ENCODE measurements at places on chromosomes 11 and 22.

DNA sequence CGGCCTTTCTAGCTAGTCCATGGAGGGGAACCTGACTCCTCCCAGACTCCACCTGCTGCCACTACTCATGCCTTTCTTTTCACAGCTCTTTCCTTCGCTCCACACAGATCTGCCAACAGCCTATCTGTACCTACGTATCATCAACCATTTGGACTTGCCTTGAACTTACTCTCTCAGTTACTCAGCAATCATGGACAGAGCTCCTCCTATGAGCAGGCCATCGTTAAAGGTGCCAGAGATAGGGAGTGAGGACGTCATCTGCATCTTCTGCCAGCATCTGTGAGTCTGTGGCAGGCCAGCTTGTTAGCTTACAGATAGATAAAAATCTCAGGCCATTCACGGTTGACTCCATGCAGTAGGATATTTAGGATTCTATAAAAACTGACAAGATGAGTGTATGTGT is 162.9 kb upstream of the ZBED5 start:
- no peak for DNase-seq

GRCh38 chr11:113256431-113257202 is 57.8 kb upstream of the TTC12 start:
- no peak for DNase-seq

DNA sequence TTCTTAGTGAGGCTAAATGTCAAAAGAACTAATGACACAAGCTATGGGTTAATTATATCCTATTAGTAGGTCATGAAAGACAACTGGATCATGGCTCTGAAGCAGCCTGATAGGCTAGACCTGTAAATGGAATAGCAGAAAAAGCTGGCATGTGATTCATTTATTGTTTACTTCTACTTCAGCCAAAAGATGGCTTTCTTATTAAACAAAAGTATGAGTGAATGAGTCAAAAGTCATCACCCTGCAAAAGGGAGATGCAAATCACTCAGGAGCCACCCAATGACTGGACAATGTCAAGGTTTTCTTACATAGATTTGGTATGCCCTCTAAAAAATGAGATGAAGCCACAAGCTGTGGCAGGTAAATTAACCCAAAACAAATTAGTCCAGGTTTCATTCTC is 138.0 kb downstream of the TRPC6 start:
- no peak for DNase-seq

DNA sequence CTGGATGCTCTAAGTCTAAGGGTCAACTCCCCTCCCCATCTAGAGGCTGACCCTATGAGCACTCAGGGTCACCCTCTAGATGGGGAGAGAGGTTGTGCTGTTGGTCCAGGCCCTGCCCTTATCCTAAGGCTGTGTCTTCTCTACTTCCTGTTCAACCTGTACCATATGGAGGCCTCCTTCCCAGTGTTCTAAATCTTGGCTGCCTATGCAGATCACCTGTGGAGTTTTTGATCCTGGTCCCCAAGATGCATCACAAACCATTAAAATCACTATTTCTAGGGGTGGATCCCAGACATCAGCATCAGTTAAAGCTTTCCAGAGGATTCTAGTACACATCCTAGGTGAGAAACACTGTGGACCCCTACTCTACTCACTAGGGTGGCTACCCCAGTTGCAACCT is 26.2 kb downstream of the LARGE1 start:
- DNase-seq: no peak

- DNase-seq: no peak
Measured at GRCh38 chr11:117468888-117469287, 141.2 kb downstream of the CEP164 start.

- DNase-seq: no peak
Measured at GRCh38 chr11:1757861-1758610, 5.7 kb downstream of the CTSD start.

GRCh38 chr11:109970516-109971183 is 122.5 kb upstream of the ZC3H12C start:
- DNase-seq: no peak

GRCh38 chr11:65563601-65564000 is 5.4 kb upstream of the LTBP3 start:
- DNase-seq: no peak

DNA sequence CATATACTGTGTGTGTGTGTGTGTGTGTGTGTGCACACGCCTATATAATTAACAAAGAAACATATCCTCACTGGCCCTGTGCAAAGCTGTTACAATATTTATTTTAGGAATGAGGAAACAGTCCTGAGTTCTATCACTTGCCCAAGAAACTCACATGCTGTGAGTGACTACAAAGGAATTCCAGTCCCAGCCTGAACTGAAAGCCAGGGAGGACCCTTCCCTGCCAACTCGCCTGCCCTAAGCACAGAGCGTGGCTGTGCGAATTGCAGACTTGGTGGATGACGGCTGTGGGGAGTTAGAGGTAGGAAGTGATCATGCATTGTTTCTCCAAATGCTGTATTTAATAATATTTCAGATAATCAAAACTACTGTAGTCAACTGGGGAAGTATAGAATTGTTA is 26.4 kb upstream of the CD5 start:
- no peak for DNase-seq

DNA sequence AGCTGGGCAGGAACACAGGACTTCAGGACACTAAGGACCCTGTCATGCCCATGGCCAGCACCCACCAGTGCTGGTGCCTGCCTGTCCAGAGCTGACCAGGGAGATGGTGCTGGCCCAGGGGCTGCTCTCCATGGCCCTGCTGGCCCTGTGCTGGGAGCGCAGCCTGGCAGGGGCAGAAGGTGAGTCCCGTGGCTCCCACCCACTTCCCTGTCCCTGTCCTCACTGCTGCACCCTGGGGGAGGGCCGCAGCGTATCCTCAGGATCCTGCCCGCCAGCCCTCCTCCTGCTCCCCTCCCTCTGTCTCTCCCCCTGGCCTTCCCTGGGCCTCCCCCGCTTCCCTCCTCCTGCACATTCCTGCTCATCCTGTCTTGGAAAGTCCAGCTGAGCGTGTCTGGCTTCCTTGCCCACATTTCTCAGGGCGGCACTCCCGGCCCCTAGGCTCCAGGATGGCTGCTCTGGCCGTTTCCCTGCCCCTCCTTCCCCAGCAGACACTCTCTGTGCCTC is 8.7 kb downstream of the CSF2RB start:
- no peak for DNase-seq

DNA sequence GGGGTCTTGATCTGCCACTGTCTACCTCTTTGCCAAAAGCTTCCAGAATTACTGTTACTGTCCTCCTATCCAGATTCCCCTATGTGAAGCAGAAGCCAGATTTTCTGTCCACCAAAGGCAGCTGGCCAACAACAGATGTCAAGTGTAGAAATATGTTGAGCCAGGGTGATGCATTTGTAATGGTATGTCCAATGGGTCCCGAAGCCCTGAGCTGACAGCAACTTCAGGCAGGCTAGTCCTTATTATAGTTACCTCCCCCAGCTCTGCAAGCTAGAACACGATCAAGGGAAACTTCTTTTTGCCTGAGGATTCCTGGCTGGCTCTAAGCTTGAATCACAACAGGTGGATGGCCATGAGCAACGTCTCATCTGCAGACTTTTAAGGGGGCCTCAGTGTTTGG is 10.2 kb downstream of the PAMR1 start:
- DNase-seq: no peak

- no peak for DNase-seq
Measured at GRCh38 chr11:34238966-34239365, 118.8 kb downstream of the ABTB2 start.

- no peak for DNase-seq
Measured at GRCh38 chr11:68261006-68261405, 10.8 kb downstream of the C11orf24 start.

GRCh38 chr11:115085461-115086210 is 407.3 kb downstream of the NXPE2 start:
- no peak for DNase-seq

DNA sequence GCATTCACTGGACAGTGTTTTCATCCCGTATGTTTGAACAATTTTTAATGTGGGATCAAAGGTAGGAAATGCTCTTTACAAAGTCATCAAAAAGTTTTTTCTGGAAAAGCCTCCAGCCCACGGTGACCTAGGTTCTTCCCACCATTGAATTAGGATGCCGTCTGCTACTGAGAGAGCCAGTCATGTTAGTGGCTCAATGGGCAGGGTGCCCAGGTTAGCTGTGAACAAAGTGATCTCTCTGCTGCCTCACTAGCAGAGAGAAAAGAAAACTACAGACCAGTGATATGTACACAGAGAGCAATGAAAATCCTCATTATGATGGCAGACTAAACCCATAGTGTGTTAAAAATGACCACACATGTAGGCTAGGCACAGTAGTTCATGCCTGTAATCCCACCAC is 32.4 kb downstream of the KCNQ1 start:
- DNase-seq: no peak

DNA sequence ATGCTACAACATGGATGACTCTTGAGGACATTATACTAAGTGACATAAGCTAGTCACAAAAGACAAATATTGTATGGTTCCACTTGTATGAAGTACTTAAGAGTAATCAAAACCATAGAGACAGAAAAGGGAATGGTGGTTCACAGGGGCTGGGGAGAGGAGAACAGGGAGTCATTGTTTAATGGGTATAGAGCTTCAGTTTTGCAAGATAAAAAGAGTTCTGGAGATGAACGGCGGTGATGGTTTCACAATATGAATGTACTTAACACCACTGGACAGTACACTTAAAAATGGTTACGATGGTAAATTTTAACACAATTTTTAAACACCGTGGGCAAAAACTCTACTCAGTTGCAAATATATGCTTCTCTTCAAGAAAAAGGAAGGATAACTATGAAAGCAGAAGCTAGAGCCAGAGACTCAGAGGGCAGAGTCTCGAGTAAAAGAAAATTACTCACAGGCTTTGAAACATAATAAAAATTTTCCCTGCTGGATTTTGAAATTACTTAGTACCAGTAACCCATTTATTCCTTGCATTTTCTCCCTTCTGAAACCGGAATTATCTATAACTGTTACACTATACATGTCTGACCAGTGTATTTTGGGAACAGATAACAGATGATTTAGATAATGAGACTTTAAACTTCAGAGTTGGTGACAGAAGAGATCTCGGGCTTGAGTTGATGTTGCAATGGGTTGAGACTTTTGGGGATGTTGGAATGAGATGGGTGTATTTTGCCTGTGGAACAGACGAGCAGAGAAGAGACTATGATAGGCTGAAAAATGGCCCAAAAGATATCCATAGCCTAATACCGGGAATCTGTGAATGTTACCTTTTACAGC is 15.0 kb downstream of the MRTFA start:
- no peak for DNase-seq

DNA sequence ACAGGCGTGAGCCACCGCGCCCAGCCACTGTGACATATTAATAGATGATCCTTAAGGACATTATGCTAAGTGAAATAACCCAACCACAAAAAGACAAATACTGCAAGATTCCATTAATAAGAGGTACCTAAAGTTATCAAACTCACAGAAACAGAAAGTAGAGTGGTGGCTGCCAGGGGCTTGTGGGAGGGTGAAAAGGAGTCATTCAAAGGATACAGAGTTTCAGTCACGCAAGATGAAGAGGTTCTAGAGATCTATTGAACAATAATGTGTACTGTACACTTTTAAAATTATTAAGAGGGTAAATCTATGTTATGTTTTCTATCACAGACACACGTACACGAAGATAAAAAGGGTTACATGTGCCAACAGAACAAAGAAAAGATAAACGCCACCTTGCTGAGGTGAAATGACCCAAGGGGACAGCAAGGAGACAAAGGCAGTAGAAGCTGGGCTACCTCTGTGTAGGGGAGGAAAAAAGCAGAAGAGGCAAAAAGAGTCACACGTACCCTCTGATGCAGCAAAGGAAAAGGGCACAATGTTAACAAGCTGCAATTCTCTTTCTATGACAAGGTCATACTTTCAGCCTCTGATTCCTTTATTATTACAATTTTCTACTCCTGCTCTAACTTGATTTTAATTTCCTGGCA is 65.3 kb downstream of the AMBRA1 start:
- DNase-seq: no peak

GRCh38 chr22:38832005-38832978 is 11.5 kb downstream of the NPTXR start:
- DNase-seq: no peak

GRCh38 chr22:36860821-36861659 is at the start of gene NCF4:
NCF4 (plus strand) TSS chr22:36861006; CDS start chr22:36861172, 166 bp downstream.
- no peak for DNase-seq

- DNase-seq: no peak
Measured at GRCh38 chr11:8122173-8122764, 41.3 kb downstream of the TUB start.

DNA sequence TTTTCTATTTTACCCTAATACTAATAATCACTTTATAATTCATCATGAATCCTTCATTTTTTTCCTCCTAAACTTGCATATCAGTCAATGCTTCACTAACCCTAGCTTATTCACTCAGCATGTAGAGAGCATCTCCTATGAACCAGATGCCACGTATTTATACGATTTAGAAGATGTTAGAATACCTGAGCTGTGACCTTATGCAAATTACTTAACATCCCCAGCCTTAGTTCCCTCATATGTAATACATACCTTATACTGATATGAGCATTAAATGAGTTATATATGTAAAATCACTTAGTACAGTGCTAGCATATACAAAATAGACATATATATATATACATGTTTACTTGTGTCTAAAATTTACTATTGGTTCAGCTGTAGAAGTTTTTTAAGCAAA is 9.0 kb downstream of the FAM76B start:
- DNase-seq: no peak

GRCh38 chr11:66069715-66070603 is at the start of gene PACS1:
PACS1 (plus strand) TSS chr11:66070272; CDS start chr11:66070487, 215 bp downstream.
- no peak for DNase-seq

DNA sequence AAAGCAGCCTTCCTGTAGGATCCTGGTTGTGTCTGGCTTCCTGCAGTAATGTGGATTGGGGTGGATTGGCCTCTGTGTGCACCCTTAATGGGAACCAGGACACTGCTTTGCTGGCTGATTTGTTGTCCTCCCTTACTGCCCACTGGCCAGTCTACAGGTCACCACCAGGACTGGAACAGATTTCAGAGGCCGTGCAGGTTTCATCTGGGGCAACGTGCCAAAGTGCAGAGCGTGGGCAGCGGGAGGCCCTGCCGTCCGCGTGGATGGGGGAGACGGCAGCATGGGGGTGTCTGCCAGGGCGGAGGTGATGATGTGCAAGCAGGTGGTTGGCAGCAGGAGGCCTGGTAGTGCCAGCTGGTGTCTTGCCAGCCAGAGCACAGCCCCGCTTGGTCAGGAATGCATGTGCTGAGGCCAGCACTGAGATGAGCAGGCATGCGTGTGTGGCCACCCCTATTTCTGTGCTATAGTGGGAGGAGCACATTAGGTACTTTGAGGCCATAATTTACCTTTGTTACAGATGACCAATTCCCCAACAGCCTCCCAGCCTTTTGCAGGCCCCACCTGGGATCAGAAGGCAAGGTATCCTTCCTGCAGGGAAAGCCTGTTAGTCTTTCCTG is 24.3 kb downstream of the BCR start:
- DNase-seq: no peak
